Suppressor macrophage (primary cell): ENCODE measurements at places on chromosomes 13 and 19.
A peak's percentile ranks its signal among the peaks of the same experiment; 100 is the strongest.

DNA sequence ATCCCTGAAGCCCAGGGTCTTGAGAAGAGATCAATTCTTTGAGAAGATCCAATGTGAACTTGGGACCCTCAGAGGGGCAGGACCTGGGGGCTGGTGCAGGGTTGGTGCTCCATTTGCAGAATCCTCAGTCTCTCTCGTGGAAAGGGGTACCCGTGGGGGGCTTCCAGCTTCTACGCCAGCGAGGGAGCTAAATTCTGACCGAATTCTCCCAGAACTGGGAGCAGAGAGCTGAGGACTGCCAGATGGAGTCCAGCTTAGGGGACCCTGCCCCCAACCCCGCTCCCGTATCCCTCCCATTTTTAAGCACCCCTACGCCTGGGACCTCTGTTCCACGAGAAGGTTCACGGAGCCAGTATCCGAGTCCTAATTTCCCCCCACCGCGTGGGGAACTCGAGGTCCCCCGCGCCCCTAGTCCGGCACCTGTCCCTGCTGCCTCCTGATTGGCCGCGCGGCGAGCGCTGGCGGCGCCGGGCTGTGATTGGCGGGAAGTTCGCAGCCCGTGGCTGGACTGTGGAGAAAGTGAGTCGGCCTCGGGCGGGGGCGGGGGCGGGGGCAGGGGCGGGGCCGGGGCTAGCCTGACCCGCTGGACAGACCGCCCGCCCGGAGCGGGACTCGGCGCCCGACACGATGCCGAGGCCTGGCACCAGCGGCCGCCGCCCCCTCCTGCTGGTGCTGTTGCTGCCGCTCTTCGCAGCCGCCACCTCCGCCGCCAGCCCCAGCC, 4.4 kb upstream of the LTBP4 start:
- peak; percentile 72 for DNase-seq

DNA sequence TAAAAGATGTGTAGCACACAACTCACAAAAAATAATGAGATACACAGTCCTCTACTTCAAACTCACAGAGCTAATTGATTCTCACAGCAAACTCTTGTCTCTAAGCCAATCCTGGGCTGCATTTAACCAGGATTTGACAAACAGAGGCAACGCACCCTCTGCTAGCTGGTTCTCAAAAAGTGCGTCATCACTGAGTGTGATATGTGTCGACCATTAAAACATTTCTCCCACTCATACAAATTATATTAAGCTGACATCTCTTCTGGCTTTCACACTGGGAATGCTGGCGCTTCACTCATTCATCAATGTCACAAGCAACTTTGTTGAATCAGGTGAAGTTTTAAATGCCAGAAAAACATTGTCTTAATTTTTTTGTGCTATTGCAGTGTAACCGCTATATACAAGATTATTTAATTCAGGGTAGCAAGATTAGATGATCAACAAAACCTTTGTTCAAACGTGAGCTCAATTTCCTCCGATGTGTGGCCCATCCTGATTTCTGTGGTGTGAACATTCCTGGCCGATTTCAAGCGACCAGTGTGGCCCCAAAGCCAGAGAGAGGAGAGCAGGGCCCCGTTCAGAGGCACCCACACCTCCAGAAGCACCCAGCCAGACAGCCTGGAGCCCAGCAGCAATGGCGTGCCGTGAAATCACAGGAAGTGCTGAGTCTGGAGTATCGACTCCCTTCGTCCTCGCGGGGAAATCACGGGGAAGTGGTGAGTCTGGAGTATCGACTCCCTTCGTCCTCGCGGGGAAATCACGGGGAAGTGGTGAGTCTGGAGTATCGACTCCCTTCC, 49.4 kb downstream of the RASA3 start:
- no peak for DNase-seq

DNA sequence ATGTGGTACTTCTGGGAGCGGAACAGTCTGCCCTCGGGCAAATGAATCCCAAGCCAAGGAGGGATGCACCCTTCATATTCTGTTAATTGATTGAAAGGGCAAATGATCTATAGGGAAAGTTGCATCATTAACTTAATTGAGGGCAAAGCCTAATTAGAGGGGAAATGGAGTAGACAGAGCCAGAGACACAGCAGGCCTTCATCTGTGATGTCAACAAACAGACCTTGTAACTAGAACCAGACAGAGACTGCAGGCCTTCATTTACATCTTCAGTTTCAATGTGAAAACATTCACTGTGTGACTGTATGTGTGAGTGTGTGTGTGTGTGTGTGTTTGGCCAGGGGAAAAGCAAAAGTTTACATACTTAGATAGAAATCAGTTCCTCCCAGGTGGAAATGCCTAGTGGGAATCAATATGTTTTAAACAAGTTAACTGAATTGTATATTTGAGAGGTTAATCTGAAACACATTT, 126.4 kb downstream of the SPRY2 start:
- DNase-seq = no peak

DNA sequence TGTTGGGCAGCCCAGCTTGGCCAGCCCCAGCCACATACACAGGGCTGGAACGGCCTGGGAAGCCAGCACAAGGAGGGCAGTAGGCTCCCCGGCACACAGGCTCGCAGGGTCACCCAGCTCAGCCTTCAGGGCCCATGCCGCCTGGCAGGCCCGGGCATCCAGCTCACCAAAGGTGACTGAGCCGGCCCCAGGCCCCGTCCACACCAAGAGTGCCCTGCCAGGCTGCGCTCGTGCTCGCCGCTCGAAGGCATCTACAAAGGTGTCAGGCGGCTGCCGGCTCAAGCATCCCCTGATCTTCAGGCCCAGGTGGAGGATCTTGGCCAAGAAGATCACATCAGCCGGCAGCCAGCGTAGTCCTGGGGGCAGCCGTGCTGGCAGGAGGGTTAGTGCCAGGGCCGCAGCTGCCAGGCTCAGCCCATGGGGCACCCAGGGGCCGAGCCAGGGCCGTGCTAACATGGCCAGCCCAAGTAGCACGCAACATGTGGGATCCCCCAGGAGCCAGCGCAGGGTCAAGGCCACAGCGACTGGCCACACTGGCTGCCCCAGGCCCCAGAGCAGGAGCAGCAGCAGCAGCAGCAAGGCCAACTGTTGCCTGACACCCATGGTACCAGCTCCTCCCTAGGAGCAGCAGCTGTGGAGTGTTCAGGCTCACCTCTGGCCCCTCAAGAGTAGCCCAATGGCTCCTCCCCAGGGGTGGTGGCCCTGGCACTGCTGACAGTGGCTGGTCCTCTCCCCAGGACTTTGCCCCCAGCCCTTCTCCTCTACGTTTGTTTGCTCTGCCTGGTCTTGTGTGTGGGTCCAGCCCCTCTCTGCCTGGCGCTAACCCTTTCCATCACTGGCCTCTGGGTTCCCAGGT, at the start of gene SLC27A5:
Gene SLC27A5, minus strand, starts transcription at position 640 of the 856 bp plus-strand sequence. Its CDS starts 37 bp downstream, at position 603.
- no peak for DNase-seq

- no peak for DNase-seq
Observed at GRCh38 chr13:21020581-21020980, 40.8 kb downstream of the LATS2 start.

DNA sequence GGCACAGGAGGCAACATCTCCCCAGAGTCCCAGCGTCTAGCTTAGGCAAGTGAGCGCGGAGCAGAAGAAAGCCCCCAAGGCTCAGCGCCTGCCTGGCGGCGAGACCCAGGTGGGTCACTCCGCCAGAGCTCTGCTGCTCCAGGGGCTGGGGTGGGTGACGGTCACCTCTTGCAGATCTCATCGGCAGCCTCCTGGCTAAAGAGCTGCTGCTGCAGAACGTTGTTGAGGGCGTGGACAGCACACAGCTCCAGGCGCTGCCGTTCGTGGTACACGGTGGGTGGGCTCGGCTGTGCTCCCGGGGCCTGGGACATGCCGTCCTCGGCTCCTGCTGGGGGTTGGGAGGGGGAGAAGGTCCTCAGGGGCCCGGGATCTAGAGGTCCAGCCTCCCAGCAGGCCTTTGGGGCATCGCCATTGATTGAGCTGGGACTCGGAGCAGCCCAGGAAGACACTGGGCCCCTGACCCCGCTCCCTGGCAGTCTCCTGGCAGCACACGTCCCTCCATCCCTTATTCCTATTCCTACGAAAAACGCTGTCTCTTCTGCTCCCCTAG, 795 bp downstream of the JOSD2 start:
- DNase-seq = no peak

DNA sequence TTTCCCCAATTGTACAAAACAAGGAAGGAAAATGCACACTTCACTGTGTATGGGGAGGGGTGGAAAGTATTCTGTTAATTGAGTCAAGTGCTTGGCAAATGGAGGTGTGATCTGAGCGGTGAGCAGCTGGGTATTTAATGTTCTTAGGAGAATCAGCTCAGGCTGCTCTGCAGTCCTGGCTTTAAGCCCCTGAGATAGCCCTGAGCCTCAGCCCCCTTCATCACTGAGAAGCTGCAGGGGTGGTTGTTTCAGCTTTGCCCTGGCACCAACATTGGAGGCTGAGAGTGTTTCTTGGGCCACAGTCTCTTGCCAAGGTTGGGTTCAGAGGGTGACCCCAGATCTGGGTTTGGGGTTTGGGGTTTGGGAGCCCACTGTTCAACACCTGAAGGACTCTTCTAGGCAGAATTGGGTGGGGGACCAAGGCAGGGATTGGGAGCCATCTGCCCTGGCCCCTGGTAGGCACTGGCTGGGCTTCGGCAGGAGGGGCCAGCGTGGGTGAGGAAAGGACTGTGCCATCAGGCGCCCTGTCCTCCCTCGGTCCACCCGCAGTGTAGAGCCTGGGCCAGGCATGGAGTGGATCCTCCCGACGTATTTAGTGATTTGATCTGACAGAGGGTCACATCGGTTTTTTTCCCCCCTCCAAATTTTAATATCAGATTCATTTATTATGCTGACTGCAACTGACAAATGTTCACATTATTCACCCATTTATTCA, 66.7 kb upstream of the ZNF536 start:
- DNase-seq = no peak

DNA sequence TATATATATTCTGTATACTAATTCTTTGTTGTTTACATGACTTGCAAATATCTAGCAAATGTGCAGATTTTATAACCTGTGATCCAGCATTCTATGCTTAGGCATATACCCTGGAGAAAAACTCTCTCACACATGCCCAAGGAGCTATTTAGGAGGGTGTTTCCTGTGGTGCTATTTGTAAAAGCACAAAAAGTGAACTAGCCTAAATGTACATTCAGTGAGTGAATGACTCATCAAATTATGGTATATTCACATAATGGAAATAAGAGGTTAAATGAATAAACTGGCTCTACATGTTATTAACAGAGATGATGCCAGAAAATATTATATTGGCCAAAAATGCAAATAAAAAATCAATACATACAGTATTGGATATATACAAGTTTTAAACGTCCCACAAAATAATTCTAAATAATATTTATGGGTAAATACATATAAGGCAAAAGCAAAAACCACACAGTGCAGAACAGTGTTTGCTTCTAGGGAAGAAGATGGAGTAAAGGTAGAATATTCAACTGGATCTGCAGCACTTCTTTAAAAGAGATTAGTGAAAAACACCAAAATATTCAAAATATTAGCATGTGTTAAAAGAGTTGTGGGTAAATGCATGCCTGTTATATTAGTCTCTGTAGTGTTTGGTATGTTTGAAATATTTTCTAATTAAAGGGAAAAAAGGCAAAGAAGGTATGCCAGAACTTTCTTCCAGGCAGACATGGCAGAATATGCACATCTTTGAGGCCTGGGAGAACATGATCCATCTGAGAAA, 344.7 kb downstream of the KLF5 start:
- DNase-seq = no peak

DNA sequence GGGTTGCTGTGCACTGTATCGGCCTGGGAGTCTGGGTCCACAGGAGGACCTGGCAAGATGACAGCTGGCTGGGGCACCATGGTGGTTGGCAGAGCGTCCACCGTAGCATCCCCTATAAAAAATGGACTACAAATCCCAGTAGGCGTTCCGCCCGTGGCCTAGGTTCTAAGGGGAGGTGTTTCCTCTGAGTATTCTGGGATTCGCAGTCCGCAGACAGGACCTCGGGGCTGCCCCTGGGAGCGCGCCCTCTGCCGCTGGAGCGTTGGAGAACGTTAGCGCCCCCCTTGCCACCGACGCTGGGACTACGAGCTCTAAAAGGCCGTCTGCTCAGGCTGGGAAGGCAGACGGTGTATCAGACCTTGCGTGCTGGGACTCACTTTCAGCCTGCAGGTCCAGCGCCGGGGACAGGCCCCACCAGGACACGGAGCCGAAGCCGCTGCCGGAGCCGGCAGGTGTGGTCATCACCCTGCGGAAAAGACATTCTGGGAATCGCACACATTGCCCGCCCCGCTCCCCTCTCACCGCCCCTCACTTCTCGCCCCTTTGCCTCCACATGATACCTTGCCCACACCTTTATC, 372 bp downstream of the DNAAF3 start:
- peak; percentile 59 for DNase-seq

- DNase-seq = peak; percentile 97
Observed at GRCh38 chr19:18173054-18173571, 500 bp upstream of the IFI30 start.

DNA sequence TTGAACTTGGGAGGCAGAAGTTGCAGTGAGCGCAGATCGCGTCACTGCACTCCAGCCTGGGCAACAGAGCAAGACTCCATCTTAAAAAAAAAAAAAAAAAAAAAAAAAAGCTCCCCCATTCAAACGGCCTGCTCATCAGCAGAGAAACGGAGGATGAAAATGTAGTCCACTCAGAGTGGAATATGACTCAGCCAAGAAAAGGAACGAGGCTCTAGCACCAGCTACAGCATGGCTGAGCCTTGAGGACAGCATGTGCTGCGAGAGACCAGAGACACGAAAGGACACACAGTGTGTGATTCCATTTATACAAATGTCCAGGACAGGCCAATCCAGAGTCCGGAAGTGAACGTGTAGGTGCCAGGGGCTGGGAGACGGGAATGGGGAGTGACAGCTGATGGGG, 18.1 kb upstream of the MIER2 start:
- DNase-seq = no peak

DNA sequence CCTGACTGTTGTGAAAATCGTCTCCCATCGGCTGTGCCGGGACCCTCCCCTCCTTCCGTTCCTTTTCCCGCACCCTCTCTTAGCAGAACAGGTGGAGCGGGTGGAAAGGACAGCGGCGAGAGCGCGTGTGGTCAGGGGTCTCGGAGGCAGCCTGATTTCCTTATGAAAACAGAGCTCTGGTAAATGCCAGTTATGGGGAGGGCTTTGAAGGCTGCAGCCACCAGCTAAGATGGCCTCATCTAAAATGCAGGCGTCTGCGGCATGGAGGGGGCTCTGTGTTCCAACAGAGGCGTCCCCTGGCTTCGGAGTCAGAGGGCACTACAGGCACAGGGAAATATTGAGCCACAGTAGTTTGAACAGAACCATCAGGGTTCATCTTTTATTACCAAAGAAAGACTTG, 93.8 kb upstream of the SOX1 start:
- DNase-seq = no peak

DNA sequence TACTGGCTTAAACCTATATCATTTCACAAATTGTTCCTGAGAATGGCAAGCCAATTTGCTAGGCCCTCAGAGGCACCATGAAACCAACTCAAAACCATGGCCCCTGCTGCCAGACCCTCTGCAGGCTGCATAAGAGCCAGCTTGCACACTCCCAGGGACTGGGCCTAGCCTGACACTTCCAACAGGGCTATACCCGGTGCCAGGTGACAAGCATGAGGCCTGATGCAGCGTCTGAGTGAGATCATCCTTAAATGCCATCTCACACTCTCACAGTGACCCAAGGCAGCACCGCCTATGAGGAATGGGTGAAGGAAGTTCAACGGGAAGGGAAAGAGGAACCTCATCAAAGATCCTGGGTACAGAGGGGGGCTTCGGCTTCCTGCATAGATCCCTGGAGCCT, 65.6 kb downstream of the C13orf42 start:
- DNase-seq = peak; percentile 59
